ENCODE measurements at places on chromosomes 7 and 10. TPM values are rescaled to one million over a fixed set of nuclear protein-coding genes. Genes with fewer than 3 reads are reported as not detected.

DNA sequence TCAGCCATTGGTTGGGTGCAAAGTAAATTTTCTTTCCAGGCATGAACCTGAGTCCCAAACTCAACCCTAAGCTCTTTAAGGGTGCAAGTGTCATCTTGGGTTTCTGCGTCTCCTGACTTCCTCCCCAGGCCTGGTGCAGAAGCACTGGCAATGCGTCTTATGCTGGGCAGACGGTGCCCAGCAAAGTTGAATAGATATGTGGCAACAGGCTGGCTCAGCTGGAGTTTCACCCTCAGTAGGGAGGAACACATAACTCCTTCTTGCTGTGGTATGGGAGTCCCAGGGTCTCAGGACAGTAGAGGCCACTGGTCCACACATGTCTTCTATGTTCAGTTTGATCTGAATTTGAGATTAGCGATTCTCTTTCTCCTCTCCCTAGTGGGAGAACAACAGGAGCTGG, 181.3 kb downstream of the RPS24 start:
- DNase-seq = no peak

GRCh38 chr7:24733414-24734060, 23.7 kb downstream of the GSDME start:
- DNase-seq = no peak

The ZNF33B gene
- total RNA-seq = 25.8 TPM

The ELMO1 gene
- total RNA-seq = 2.3 TPM

DNA sequence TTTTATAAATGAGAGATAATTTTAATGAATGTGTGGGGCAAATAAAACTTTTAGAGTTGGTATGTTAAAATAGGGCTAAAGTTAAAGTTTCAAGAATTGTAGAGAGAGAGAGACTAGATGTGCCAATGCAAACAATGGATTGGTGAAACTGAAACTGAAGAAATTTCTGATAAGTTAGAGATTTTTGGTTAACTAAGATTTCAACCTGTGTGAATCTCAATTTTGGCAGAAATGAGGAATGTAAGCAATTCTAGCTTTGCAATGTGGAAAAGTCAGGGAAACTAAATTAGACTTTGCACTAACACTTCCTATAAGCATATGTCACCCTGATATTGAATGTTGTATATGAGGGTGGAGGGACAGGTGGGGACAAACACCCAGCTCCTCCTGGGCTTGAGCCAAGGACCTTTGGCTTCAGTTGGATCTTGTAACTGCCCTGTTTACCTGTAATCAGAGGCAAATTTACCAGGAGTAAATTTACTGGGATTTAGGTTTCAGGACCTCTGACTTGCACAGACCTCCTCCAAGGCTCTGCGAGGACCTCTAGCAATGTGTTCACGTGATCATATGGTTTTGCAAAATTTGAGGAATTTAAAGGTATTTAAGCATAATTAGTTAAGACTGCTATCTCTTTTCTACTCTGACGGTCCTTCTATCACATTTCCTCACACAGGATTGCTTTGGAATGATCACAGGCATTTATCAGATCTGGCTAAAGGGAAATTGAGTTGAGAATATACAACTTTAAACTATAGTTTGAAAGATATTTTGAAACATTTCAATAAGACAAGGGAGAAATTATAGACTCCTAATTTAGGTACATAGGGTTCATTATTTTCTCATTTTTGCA, 33.1 kb upstream of the RPA3 start:
- DNase-seq = no peak

DNA sequence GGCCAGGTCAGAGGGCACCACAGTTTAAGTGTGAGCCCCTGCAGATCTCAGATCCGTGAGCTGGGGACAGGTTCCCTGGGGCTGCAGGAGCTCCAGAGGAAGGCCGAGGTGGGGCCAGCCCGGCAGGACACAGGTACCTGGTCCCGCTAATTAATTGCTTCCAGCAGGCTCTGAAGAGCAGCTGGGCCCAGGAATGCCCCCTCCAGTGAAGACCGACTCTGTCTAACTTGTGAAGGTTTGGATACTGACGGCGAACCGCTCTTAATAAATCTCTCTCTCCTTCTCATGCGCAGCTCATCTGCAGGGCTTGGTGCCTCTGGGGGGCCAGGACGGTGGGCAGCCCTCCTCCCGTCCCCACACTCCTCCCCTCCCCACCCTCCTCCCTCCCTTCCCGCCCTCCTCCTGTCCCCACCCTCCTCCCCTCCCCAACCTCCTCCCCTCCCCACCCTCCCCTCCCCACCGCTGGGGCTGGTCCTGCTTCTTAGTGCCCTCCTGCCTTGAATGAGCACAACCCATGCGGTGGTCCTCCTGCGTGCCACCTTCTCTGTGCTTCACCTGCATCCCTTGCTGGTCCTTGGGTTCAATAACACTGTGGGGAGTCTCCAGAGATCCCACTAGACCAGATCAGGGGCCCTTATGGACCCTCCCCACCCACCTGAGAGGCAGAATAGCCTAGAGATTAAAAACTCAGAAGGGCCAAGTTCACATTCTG, 38.3 kb downstream of the PDGFA start:
- no peak for DNase-seq

GRCh38 chr7:47816647-47817046, 131.6 kb downstream of the PKD1L1 start:
- no peak for DNase-seq

- DNase-seq = no peak
These were observed 463.2 kb upstream of the GALNT17 start for GRCh38 chr7:70668606-70669358.

The SAMD9L gene
- total RNA-seq = 0.79 TPM

DNA sequence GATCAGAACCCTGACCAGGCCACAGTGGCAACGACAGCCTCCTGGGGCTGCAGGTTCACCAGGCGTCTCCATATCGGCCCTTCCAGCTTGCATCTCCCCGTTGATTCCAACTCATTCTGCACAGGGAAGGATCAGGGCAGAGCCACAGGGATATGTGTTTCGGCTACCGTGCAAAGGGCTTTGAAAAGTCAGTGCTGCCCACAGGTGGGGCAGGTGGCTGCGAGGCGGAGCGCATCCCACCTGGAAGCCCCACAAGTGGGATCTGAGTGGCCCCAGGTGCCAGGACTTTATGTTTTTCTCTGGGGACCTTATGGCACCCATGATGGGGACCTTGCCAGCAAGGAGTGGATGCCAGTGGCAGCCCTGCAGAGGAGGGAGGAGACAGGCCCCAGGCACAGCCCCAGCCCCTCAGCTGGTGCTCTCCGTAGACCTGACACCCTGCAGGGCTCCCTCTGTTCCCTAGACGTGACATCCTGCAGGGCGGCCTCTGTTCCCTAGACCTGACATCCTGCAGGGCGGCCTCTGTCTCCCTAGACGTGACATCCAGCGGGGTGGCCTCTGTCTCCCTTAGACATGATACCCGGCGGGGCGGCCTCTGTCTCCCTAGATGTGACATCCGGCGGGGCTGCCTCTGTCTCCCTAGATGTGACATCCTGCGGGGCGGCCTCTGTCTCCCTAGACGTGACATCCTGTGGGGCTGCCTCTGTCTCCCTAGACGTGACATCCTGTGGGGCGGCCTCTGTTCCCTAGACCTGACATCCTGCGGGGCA, 189.4 kb downstream of the ELFN1 start:
- DNase-seq = no peak
